ENCODE measurements at places on chromosomes 16 and 17.

DNA sequence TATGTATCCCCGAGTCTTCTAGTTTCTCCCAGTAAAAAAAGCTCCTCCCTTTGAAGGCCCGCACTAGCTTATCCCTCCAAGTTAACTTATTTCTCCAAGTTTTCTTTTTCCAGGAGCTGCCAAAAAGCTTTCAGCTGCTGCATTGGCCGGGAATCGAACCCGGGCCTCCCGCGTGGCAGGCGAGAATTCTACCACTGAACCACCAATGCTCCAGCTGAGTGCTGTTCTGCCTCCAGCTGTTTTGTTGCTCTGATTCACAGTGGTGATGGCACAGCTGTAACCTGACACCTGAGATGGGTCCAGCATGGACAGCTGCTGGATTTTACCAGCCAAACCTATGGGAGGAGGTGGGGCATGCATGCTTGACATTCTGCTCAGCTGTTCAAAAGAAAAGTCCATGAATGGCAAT is 22.1 kb downstream of the VAC14 start:
- H3K4me1 ChIP-seq: peaks cover 10% of the 10 kb centered on the region
- H3K36me3 ChIP-seq: peaks cover 37% of the 10 kb centered on the region
- no peak overlapping the region for H3K27ac ChIP-seq
- peak; percentile 96 for DNase-seq

DNA sequence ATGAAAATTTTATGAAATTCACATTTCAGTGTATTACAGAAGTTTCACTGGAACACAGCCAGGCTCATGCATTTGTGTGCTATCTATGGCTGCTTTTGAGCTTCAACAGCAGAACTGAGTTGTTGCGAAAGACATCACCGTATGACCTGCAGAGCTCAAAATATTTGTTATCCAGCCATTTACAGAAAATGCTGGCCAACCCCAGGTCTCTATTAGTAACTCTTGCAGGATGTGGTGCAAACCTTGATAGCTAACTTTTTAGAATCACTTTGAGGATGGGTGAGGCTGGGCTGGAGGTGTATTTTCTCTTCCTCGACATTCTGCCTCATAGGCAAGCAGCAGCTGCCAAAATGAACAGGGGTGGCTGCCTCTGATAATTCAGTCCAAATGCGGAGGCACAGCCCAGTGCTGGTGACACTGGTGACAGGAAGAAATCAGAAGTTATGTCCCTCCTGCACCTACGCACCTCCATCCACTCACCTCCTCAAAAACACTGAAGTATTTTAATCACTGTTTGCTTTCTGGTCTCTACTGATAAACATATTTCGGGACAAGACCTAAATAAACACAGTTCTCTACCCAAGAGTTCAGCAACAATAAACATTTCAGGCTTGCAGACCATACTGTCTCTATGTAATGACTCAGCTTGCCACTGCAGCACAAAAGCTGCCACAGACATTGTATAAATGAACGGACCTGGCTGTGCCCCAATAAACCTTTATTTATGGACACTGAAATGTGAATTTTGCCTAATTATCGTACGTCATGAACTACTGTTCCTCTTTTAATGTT is 28.5 kb downstream of the ARHGAP17 start:
- H3K36me3 ChIP-seq: no peaks in the 10 kb centered on the region
- H3K4me1 ChIP-seq: peaks cover 69% of the 10 kb centered on the region

DNA sequence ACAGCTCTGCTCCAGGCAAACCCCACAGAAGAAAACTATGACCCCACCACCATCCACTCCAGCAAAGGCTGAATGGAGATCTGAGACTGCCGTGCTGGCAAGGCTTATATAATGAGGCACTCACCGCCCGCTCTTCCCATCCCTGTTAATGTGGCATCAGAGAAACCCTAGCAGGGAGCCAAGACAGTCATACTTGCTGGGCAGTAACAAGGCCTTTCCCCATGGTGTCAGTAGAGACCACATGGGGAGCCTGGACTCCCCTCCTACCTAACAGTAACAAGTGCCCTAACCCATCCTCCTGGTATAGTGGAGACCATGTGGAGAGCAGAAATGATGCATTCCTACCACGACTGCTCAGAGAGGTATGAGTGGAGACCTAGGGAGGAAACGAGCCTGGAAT is 235.2 kb downstream of the C16orf78 start:
- peaks cover 6% of the 10 kb centered on the region for H3K4me1 ChIP-seq
- H3K4me3 ChIP-seq: no peak overlapping the region
- H3K36me3 ChIP-seq: no peaks in the 10 kb centered on the region
- DNase-seq: no peak
- H3K27me3 ChIP-seq: no peaks in the 10 kb centered on the region
- no peak overlapping the region for H3K27ac ChIP-seq

GRCh38 chr17:81834831-81835267 is at the start of gene PPP1R27:
Gene PPP1R27, minus strand, starts transcription at chr17:81835050. Its CDS starts 97 bp downstream, at chr17:81834953.
- H3K36me3 ChIP-seq: no peaks in the 10 kb centered on the region
- H3K27me3 ChIP-seq: no peaks in the 10 kb centered on the region
- peak within 1 kb of the TSS; percentile 78 for H3K27ac ChIP-seq
- no peak for DNase-seq
- peak within 1 kb of the TSS; percentile 84 for H3K4me3 ChIP-seq

DNA sequence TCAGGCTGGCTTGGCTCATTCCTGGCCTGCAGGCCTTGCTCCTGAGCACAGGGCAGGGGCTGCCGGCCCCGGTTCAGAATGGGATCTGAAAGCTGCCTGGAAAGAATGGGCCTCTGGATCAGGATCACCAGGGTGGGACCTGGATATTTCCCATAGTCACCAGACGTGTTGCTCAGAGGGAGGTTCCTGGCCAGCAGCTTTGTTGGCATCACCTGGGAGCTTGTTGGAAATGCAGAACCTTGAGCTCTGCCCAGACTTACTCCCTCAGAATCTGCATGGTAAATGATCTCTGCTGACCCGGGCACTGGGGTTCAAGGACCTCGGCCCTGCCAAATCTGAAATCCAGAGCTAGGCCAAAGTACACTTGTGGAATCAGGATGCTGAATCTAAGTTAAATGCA is 29.5 kb upstream of the MED9 start:
- H3K36me3 ChIP-seq: no peaks in the 10 kb centered on the region
- no peak overlapping the region for H3K4me3 ChIP-seq
- H3K27ac ChIP-seq: peak overlapping the region; percentile 62
- DNase-seq: no peak

GRCh38 chr17:73874008-73874720 is 229.9 kb upstream of the SDK2 start:
- H3K36me3 ChIP-seq: no peaks in the 10 kb centered on the region
- no peaks in the 10 kb centered on the region for H3K27me3 ChIP-seq

- no peaks in the 10 kb centered on the region for H3K27me3 ChIP-seq
- peaks cover 2% of the 10 kb centered on the region for H3K36me3 ChIP-seq
- DNase-seq: peak; percentile 94
- H3K4me3 ChIP-seq: no peak overlapping the region
- peak overlapping the region; percentile 73 for H3K27ac ChIP-seq
These were observed 122.6 kb downstream of the SOCS1 start for GRCh38 chr16:11133344-11133943.

- DNase-seq: no peak
- peaks cover 42% of the 10 kb centered on the region for H3K4me1 ChIP-seq
- H3K4me3 ChIP-seq: no peak overlapping the region
- no peaks in the 10 kb centered on the region for H3K27me3 ChIP-seq
- H3K36me3 ChIP-seq: no peaks in the 10 kb centered on the region
- H3K27ac ChIP-seq: no peak overlapping the region
These were observed 75.2 kb downstream of the FTO start for GRCh38 chr16:53779186-53779585.

- peak; percentile 72 for DNase-seq
- peak overlapping the region; percentile 27 for H3K4me3 ChIP-seq
- H3K27ac ChIP-seq: peak overlapping the region; percentile 47
- peaks cover 43% of the 10 kb centered on the region for H3K36me3 ChIP-seq
These were observed 41.0 kb downstream of the NXPH3 start for GRCh38 chr17:49616601-49617131.

Data from osteoblast (primary cell).